ENCODE measurements at places on chromosomes 11 and 22.

- no peak for DNase-seq
Observed at GRCh38 chr22:36193171-36193570, 8.4 kb downstream of the APOL4 start.

DNA sequence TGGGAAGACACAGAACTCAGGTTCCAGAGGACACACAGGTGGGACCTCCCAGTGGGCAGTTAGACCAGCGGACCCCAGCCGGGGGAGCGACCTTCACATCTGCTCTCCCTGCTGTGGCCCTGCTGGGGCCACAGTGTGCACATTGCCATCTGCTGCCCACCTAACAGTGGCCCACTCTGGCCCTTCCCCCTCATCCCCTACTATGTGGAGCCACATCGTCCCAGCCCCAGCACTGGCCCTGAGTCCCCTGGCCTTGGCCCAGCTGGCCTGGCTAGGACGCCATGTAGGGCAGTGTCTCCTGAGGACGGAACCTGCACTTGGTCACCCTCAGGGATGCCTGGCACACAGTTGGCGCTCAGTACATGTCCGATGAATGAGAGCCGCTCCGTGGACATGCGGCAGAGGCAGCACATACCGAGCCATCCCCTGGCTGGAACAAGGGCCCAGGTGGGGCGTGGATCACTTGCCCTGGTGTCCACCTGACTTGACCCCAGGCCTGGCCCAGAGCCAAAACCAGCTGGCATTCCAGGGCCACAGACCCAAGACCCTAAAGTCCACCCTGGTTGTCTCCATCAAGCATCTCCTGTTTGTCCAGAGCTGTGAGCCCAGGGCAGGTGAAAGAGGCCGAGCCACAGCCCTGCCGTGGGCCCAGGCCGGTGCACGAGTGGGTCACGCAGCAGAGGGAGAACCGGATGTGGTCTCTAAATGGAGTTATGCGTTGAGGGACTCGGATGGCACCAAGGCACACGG is 93.1 kb upstream of the FGF3 start:
- DNase-seq: no peak

GRCh38 chr11:124762624-124763155 is 600 bp upstream of the ESAM start:
- no peak for DNase-seq

- no peak for DNase-seq
Observed at GRCh38 chr11:13939961-13940906, 22.3 kb upstream of the SPON1 start.

GRCh38 chr11:121159741-121160140 is 58.7 kb downstream of the TECTA start:
- no peak for DNase-seq
